T-helper 2 cell treated with Interferon-gamma antibody and Interleukin-4, amounts not matched to agents 5 μg/mL and 100 μg/mL, for 36 hours (primary cell): ENCODE measurements at places on chromosomes 12 and 14.

GRCh38 chr12:102379346-102380162 is 100.8 kb downstream of the IGF1 start:
- no peak for DNase-seq

GRCh38 chr12:67757651-67758050 is 109.1 kb downstream of the DYRK2 start:
- no peak for DNase-seq

DNA sequence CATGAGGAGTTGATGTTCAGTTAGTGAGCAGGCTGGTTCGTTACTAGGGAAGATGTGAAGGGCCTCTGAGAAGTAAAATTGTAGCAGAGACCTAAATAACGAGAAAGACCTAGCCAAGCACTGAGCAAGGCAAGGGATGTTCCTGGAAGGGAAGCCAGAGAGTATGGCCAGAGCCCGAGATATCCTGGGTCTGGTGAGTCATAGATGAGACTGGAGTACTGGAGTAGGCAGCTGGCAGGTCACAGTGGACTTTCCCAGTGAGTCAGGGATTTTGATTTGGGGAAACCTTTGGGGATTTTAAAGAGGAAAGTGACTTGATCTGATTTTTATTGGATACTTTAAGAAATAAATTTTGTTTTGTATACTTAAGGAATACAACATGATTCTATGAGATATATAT is 369.0 kb downstream of the DIO2 start:
- no peak for DNase-seq

GRCh38 chr14:52003324-52003723 is 14.0 kb downstream of the RTRAF start:
- no peak for DNase-seq

- DNase-seq = no peak
These were observed 25.4 kb downstream of the DNAH10 start for GRCh38 chr12:123787466-123787865.

DNA sequence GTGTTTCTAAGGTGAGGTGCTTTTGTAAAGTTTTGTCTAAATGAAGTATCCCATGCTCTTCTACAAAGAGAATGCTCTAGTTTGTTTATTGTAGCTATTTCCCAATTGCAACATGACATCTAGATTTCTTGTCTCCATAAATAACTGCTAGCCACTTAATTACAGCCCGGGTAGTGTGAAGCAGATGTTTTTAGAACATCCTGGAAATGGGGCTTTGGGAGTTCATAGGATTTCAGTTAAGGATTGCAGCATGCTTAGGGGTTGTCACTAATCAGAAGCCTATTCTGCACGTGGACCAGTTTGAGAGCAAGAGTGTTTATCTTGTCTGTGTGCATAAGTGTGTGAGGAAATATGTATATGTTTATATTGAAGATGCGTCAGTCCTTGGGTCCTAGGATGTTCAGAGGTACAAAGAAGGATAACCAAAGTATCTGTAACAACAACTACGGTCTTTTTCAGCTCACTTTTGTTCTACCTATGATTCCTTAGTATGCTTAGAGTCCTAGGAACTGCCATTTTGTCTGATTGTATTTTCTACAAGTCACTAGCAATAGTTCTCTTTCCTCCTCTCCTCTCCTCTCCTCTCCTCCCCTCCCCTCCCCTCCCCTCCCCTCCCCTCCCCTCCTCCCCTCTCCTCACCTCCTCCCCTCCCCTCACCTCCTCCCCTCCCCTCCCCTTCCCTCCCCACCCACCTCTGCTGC is 135.3 kb downstream of the ACSS3 start:
- no peak for DNase-seq

GRCh38 chr14:33359288-33359881 is 420.7 kb downstream of the NPAS3 start:
- DNase-seq = no peak

- no peak for DNase-seq
These were observed 30.6 kb downstream of the PPFIBP1 start for GRCh38 chr12:27554421-27555186.

DNA sequence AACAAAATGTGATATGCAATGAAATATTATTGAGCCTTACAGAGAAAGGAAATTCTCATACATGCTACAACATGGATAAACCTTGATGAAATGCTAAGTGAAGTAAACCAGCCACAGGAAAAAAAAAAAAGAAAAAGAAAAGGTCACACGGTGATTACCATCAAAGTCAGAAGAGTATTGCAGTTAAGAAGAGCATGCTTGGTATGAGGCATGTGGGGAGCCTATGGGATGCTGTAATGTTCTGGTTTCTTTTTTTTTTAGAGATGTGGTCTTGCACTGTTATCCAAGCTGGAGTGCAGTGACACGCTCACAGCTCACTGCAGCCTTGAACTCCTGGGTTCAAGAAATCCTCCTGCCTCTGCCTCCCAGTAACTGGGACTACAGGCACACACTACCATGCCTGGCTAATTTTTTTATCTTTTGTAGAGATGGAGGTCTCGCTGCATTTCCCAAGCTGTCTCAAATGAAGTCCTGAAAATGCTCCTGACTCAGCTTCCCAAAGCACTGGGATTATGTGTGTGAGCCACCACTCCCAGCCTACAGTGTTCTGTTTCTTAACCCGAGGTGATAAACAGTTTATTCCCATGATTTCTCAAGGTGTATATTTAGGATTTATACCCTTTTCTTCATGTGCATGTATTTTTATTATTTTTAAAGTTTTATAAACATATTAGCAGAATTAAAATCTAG is 96.2 kb downstream of the SEC23A start:
- DNase-seq = no peak

GRCh38 chr12:58458102-58458501 is 462.2 kb downstream of the LRIG3 start:
- no peak for DNase-seq

DNA sequence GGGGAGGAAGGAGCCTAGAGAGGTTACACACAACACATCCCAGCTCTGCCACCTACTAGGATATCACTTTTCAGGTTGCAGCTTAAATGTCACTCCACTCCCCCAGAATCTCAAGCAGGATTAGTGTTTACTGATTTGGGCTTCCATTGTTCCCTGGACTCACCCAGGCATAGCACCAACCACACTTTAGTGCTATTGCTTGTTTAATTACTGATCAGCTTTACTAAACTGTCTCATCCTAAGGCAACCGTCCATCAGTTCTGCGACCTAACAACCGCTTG is 6.1 kb upstream of the KRT18 start:
- no peak for DNase-seq

DNA sequence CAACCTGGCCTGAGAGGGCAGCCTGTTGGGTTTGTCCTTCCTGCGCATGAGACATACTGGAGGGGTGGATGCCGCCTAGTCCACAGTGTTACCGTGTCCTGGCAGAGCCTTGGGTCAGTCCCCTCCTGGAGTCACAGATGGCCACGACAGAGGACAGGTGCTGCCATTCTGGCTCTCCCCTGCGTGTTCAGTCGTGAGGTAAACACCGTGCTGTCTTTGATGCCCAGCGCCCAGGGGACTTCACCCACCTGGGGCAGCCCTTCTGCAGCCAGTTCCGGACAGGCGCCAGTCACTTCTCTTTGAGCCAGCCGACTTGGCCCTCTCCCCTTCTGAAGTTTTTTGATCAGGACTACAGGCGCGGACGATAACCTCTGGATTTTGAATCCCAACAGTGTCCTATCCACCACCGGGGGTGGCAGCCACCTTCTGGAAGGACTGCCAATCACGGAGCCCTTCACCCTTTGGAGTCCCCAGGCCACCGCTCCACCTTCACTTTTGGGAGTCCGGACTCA is 933.0 kb downstream of the DIO2 start:
- no peak for DNase-seq

GRCh38 chr12:44078273-44078672 is 242.4 kb downstream of the TMEM117 start:
- DNase-seq = no peak

DNA sequence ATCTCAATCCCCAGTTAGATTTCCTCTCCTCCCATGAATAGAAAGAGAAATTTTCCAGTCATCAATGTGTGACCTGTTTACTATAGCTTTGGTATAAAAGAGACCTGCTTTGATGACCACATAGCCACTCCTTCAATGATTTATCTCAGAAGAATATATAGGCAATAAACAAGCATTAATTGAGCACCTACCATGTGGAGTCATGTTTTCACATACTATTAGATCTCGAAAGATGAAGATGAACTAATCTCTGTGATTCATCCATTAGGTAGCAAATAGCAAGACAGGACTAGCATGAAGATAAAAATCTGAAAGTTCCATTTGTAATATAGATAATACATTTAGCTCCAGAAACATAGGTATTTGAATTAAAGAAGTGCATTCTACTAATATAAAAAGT is 40.5 kb downstream of the SLCO1A2 start:
- no peak for DNase-seq

DNA sequence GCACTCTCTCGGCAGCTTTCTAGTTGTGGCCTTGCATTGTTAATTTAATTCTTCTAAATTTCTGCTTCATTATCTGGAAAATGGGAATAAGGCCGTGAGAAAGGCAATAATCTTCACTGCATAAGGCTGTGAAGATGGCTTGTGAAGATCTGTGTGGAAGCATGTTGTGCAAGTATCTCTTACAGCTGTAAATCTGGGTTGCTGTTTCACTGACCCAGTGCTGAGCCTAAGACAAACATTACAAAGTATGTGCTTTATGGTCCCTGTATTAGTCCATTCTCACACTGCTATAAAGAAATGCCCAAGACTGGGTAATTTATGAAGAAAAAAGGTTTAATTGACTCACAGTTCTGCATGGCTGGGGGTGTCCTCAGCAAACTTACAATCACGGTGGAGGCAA is 101.0 kb upstream of the PTPRR start:
- DNase-seq = no peak

DNA sequence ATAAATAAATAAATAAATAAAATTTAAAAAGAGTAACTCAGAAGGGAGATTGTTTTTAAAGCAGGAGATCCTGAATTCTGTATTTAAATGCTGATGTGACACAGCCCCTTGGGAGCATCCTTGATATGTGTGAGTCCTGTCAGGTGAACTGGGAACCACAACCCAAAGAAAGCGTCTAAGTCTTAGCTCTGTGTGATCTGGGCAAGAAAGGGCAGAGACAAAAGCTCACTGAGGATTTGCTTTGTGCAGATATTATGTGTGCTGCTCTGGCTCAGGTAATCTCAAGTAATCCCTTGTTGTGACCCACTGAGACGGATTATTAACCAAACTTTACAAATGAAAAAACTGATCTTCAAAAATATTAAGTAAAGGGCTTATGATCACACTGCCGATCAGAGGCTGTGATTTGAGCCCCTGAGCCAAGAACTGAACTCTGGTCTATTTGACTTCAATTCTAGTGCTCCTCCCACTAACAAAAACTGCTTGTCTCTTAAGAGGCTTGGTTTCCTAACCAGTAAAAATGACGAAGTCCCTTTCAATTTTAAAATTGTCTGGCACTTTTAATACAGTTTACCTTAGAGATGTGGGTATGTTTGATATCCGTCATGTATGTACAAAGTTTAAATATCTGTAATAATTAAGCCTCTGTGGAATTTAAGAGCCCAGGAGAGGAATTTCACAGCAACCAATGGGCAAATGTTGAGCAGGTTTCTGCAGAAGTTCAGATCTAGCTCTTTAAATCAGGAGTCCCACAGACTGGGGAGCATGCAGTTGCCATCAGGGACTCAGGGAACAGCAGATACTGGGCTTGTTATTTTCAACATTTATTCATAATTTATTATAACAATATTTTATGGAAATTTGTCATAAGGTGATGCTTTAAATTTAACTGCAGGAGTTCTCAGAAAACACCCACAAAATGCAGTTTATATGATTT is 46.1 kb downstream of the CPM start:
- no peak for DNase-seq
